ENCODE measurements at places on chromosomes 2 and 18. TPM values are rescaled to one million over a fixed set of nuclear protein-coding genes. Genes with fewer than 3 reads are reported as not detected.

GRCh38 chr2:156901373-156902031 is 356.0 kb upstream of the GALNT5 start:
- DNase-seq, result peak; percentile 23

- no peak for DNase-seq
Observed at GRCh38 chr2:138589663-138590062, 88.1 kb downstream of the SPOPL start.

DNA sequence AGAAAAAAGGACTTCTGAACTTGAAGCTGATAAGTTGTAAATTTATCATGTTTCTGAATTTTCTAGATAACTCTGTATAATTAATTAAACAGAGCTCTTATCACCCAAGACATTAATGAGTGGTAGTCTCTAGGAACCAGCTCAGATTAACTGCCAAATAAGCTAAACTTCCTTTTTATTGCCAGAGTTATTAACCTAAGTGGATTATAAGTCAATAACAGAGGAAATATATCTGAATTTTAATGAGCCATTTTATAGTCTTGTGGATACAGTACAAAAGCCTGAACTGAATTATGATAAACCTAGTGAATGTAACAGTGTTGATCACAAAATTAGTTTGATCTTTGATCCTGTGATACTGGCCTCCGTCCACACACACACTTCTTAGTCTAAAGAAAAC is 111.5 kb downstream of the COMMD1 start:
- no peak for DNase-seq

DNA sequence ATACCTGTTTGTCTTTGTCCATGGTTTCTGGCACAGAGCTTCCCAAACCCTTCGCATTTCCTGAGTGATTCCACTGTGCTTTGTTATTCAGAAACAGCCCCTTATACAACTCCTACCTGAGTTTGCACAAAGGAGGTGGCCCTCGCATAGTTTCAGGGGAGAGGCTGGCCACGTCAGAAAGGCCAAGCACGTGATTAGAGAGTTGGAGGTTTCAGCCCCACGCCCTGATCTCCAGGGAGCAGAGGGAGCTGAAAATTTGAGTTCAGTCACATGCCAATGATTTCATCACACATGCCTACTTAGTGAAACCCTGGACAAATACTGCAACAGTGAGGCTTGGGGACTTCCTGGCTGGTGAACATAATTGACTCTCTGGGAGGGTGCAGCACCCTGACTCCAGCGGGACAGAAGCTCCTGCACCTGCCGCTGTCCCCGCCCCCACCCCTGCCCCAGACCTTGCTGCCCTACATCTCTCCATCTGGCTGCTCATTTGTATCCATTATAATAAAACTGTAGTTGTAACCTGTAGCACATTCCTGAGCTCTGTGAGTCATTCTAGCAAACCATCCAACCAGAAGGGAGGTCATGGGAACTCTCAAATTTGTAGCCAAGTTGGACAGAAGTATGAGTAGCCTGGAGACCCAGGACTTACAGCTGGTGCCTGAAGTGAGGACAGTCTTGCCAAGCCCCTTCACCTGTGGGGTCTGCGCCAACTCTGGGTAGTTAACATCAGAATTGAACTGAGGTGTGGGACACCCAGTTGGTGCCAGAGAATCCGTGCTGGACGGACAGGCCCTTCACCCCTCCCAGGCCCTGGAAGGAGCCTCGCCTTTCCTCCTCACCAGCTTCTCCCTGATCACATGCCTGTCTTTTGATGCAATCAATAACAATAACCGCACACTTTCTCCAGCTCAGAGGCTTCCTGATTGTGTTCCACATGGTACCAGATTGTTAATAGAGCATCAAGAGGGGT is 224.3 kb downstream of the ANAPC1 start:
- peak; percentile 96 for DNase-seq

GRCh38 chr2:3149441-3150217 is 228.0 kb downstream of the EIPR1 start:
- no peak for DNase-seq

GRCh38 chr18:58691256-58691655 is 20.0 kb downstream of the MALT1 start:
- no peak for DNase-seq

DNA sequence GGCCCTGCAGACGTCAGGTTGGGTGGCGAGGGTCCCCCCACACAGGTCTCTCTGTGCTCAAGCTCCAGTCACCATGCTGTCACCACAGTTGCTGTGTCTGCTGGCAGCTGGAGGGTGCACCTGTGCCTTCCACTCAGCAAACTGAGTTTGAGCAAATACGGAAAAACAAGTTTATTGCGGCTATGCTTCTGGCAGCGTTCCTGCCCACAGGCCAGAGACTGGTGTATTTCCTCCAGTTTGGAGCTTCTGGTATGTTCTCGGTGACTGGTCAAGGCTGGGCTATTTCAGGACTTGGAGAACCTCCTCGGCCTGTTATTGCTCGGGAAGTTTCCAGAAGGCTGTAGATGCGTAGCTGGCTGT is 132.6 kb downstream of the SEPTIN10 start:
- no peak for DNase-seq

DNA sequence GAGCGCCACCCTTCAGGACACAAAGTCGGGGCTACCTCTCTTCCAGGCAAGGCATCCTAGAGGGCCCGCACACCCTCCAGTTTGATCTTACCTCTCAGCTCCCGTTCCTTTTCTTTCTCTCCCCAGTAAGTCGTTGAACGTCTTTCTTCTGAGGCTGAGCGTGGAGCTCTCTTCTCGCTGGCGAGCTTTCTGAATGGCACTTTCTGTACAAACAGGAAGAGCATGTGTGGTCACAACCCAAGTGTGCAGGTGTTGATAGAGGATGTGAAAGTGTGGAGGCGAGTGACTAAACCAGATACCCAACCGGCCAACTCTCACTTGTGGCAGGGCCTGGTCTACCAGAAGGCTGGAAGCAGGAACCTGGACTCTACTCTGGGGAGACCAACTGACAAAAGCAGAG is at the start of gene AFF3:
Gene AFF3, minus strand, starts transcription at position 198 of the 400 bp plus-strand sequence. CDS start 38,136 bp downstream, outside the sequence.
- no peak for DNase-seq

GRCh38 chr2:46913471-46914381 is 1.9 kb downstream of the MCFD2 start:
- DNase-seq, result peak; percentile 75

DNA sequence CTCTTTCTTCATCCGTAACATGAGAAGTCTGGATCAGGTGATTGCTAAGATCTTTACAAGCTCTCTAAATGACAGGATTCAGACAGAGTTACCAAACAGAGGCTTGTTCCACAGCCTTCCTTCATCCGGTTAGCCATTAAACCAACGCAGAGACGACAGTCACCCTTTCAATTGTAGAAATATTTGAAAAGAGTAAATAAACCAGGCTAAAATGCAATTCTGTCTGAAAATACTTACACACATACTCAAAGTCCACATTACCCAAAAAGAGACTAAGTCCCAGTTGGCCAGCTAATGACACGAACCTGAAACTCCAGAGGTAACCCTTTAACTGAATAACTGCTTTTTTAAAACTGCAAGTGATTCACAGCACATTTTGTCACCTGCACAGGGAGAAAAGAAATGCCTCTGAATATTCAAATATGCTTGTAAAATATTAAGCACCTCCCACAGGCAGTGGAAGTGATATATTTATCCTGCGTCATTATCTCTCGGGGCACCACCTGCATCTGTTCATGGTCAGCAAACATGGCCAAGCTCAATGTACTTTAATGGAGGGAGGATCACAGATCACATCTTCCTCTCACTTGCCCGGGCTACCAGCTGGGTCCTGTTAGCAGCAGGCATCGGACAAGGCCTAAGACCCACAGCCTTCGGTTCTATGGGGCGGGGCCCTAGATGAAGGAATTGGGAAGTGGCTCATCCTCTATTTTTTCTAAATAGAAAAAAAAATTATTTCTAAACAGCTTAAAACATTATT is 38.8 kb upstream of the DNER start:
- no peak for DNase-seq

- DNase-seq, result peak; percentile 35
Observed at GRCh38 chr2:32357318-32358110, 691 bp downstream of the BIRC6 start.

GRCh38 chr2:217994776-217995274 is 8.0 kb downstream of the TNS1 start:
- DNase-seq, result peak; percentile 77

- peak; percentile 8 for DNase-seq
Observed at GRCh38 chr18:80159713-80160636, 50.9 kb downstream of the ADNP2 start.

DNA sequence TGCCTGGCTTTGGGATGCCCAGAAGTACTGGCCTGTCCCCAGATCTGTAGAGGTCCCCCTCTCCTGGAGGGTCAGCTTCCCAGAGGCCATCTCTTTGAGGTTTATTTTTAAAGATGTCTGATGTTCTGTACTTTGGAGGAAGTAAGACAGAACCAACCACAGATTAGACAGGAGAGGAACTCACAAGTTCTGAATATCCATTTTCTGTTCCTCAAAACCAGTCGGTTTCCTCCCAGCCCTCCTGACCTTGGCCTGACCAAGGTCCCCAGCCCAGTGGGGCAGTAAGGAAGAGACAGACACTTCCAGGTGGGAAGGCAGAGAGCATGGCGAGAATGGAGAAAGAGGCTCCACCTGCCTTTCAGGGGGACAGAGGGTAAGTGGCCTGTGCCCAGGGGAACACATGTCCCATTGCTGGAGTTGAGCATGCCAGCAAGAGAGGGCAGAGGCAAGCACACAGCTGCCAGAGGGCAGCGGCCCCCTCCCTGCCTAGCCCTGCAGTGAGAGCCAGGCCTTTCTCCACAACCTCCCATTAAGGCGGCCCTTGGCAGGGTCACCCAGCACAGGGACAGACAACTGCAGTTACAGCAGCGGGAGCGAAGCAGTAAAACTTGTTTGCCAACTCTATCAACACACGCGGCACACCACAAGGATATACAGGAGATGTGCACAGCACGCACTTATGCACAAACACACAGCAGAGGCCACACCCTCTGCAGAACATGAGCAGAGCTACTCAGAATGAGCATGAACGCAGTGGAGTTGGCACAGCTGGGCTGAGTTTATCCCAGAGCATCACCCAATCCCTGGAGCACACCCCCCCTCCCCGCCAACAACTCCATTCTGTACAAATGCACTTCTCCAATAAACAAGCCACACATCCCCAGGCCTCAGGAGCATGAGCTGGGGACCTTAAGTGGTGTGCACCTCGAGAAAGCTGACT is 18.5 kb upstream of the SEMA4C start:
- no peak for DNase-seq

DNA sequence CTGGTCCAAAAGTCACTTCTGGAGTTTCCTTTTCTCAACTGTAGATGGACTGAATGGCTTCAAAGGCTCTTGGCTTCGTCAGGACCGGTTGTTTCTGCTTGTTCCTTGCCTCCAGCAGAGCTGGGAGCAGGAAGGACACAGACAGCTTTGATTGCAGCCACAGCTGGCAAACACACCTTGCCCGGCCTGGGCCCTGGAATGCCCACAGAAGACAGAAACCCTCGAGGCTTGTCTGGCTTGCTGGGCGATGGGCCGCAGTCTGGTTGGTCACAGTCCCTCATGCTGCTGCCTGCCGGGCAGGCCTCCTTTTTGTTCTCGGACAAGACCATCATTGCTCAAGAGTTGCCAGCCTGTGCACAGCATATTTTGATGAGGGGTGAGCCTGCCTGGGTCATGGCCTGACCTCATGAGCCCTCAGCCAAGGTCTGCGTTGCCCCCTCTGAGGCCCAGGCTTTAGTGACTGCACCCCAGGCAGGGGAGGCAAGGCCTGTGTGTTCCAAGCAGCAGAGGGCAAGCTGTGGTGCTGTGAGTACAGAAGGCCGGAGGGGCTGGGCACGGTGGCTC is 37.8 kb downstream of the ATP6V1C2 start:
- DNase-seq, result no peak

GRCh38 chr2:189076572-189076971 is 102.4 kb downstream of the COL3A1 start:
- peak; percentile 40 for DNase-seq

GPBAR1 gene
- total RNA-seq, result not detected

SP140 gene
- total RNA-seq, result 0.09 TPM

RASGRP3 gene
- 5.9 TPM for total RNA-seq

CNTNAP5 gene
- not detected for total RNA-seq

GPR35 gene
- total RNA-seq, result 0.09 TPM

FAP gene
- 150 TPM for total RNA-seq

IL1F10 gene
- not detected for total RNA-seq

C2orf78 gene
- not detected for total RNA-seq

ANKRD53 gene
- total RNA-seq, result 6.5 TPM

Measured in fibroblast of the aortic adventitia (primary cell).